Neural progenitor cell (in vitro differentiated cells): ENCODE measurements at places on chromosomes 7 and 10.

DNA sequence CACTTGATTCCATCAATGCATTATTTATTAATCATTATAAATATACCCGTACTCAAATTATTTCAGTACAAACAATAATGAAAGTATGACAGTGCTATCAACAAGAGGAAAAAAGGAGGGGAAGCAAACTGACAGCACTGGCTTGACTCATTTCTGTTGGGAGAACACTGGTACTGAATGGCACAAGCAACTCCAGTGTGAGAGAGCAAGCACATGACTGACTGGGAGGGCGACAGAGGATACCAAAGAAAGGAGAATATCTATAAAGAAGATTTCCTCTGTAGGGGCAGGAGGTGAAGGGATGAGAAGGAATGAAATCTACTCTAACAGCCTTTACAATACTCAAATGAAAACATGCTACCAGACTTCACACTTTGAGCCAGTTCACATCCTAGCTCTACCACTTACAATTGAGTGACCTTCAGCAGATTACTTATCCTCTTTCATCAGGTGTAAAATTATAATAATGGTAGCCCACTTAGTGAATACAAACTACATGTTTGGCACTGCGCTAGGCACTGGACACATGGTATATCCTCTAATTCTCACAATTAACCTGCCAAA, 1.5 kb downstream of the USP54 start:
- DNase-seq = no peak

DNA sequence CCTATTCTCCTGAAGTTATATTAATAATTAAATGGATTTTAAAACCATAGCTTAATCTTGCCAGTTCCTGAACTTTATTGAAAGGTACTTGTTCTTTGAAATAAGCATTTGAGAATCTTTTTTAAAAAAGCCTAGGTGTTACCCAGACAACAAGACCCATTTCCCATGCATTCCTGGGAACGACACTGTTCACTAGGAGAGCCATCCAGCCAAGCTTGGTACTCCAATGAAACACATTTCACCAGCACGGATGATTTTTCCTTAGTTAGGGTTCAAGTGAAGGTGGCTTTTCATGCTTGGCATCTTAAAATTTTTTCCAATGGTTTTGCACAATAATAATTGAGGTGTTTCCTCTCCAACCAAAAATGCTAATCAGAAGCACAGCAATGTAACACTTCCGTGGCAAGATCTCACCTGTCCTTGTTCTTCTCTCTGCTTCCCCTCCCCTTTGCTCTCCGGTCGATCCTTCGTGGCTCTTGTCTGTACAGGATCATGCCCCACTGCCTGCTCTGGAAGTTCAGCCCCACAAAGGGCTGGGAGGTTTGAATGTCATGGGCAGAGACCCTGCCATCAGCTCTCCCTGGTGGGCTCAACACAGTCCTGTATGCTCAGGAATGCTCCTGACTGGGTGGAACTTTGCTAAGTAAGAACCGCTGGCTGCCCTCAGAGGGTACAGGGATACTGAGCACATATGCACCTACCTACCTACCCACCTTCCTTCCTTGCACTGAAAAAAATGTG, 69.7 kb upstream of the AQP1 start:
- no peak for DNase-seq

DNA sequence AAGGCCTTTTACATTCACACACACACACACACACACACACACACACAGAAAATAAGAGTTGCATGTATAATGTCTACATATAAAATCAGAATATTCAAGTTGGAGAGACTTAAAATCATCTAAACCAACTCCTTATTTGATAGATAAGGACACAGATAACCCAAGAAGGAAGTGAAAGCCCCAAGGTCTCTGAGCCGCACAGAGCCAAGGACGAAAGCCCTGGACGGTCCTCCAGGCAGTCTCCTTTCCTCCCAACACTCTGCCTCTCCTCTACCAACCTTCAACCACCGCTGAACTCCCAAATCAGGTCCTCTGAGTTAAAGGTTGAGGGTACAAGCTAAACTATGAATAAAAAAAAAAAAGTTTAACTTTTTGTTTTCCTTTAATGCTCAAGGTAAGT, 28.2 kb downstream of the UBE2H start:
- DNase-seq = no peak

DNA sequence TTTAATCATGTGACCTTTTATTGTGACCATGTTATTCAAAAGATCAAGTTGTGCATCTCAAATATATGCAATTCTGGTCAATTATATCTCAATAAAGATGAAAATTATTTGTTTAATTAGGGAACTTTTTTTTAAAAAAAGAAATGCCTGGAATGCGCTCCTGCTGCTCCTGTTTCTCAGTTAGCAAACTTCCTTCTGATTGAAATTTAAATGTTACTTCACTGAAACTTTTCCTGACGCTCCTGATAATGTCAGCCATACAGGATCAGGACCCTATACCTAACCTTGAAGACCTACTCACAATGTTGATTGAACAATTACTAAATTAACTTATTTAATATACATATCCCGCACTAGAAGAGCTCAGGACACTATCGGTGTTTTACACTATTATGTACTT, 190.4 kb downstream of the MACC1 start:
- no peak for DNase-seq

DNA sequence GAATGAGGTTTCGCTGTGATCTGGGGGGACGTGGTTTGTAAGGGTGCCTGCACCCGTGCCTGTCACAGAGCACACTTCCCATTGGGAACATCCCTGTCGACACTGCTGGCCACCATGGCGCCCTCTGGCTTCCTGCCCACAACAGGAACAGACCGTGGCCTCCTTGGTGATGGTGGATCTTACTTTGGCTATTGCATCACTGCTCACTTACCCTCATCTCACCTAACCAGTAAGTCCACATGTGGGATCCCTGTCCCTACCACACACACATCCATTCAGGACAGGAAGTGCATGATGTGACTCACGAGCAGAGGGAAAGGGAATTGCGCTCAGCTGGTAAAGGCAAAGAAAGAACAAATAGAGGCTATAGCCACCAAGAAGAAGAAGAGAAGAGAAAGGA, 26.2 kb upstream of the SEC61G start:
- DNase-seq = no peak

GRCh38 chr7:80277434-80278427, 143.1 kb downstream of the GNAI1 start:
- no peak for DNase-seq

DNA sequence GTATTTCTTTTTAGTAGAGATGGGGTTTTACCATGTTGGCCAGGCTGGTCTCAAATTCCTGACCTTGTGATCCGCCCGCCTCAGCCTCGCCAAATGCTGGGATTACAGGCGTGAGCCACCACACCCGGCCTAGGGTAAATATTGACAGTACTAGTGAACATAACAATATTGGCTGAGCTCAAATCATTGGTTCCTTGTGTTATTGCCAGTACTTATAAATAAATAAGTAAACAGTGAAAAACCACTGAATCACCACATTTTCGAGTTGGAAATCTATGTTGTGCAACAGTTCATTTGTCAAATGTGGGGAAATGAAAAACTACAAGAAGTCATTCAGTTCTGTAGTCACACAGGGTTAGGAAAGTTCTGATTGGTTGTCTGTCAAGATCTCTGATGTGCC, 15.8 kb downstream of the RPP30 start:
- no peak for DNase-seq

- DNase-seq = no peak
Measured at GRCh38 chr7:37663693-37664092, 19.9 kb upstream of the GPR141 start.

- no peak for DNase-seq
Measured at GRCh38 chr7:130393101-130393561, 12.8 kb downstream of the CPA1 start.

GRCh38 chr10:76149602-76150138, 718.2 kb downstream of the LRMDA start:
- DNase-seq = no peak

DNA sequence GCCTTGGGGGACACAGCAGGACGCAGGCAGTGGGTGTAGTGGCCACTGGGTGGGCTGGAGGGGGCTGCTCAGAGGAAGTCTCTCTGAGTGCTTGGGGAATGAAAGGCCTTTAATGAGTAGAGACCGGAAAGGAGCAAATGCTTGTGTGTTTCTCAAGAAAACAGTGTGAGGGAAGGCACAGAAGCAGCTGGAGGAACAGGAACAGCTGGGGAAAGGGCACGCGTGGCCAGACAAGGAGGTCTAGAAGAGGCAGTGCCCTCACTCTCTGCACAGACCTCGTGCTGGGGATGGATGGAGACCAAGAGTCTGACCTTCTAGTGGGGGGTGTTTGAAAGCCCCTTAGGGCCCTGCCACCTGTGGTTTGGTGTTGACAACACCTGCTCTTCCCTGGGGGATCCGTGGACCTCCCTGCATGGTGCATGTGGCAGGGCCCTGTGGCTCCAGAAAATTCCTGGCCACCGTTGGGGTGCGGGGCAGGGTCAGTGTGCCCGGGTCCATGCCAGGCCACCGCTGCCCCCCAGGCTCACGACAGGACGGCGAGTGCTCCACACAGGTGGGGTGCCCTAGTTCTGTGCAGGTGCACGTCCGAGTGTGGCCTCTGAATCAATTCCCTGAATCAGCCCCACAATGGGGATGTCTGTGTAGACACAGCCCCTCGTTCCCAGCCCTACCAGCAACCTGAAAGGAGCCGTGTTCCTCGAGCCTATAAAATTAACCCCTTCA, 25.9 kb upstream of the FAM20C start:
- no peak for DNase-seq

DNA sequence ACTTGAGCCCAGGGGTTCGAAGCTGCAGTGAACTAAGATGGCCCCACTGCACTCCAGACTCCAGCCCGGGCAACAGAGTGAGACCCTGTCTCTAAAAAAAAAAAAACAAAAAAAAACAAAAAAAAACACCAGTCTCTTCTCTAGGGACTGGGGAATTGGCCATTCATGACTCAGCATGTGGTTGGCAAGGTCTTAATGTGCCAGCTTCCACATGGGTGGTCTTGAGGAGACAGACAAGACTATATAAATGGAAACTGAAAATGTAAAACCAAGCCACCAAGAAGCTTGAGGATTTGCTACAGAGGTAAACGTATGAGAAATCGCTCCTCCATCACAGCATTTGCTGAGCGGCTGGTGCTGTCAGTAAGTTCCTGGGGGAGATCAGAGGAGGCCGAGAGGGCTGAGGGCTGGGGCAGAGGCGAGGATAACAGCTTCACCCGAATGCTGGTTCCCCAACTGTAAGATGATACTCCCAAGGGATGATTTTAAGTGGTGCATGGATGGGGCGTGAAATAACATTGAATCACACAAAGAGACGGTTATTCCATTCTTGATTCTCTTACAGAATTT, 128.7 kb downstream of the C10orf105 start:
- no peak for DNase-seq

DNA sequence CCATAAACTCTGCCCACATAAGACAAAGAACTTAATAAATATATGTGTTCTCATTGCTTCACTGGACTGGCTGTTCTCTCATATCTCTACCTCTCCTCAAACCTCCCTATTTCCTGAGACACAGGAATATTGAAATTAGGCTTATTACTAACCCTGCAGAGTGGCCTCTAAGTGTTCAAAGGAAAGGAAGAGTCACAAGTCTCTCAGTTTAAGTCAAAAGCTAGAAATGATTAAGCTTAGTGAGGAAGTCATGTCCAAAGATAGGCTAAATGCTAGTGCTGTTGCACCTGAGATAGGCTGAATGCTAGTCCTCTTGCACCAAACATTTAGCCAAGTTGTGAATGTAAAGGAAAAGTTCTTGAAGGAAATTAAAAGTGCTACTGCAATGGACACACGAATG, 41.1 kb downstream of the GNAI1 start:
- no peak for DNase-seq

DNA sequence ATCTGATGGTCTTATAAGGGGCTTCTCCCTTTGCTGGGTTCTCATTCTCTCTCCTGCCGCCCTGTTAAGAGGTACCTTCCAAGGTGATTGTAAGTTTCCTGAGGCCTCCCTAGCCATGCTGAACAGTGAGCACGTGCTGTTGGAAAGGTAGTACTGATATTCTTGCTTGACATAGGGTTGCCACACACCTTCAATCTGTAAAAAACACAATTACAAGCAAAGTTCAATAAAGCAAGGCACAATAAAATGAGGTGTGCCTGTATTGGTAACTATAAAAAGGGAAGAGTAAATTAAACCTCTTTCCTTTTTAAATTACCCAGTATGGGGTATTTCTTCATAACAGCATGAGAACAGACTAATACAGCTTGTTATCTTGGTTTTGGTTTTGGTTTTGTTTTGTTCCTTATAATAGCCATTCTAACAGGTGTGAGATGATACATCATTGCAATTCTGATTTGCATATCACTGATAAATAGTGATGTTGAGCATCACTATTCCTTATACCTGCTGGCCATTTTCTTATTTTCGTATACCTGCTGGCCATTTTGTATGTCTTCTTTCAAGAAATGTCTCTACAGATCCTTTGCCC, 164.9 kb upstream of the TRIM24 start:
- no peak for DNase-seq

DNA sequence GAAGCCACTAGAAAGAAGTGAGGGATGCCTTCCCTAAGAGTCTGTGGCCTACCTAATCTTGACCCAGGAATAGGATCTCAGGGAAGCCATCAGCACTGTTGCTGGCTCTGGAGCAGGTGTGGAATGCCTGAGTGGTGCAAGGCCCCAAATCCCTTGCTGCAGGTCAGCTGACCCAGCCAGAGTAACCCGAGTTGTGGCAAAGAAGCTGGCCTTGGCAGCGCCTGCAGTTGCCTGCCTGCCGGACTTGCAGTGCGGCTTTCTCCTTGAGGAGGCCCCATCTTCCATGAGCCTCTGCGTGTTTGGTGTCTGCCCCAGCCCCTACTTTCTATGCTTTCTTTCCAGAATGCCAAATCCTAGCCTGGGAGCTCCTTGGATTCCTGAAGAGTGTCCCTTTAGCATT, 5.8 kb downstream of the KIAA1217 start:
- DNase-seq = no peak

- DNase-seq = no peak
Measured at GRCh38 chr7:98341106-98341505, 59.6 kb downstream of the BRI3 start.

DNA sequence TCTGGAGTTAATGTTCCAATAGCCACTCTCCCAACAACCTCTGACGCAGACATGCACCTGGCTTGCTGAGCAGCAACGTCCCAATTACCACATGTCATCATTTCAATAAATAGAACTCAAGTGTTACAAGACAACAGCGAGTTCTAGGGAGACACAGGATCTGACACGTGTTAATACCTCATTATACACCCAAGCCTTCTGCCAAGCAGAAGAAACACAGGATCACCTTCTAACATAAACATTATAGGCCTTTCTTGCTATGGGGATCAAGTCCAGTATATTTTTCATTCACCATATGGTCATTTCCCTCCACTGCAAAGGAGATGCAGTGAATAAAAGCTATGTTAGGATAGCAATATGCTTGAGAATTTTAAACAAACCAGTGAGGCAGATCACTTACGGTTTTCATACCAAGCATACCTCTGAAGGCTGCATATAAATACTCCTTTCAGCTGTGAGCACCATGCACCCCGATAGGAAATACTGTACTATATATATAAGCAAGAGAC, 74.2 kb downstream of the JAZF1 start:
- no peak for DNase-seq

GRCh38 chr10:29329420-29329819, 40.5 kb downstream of the LYZL1 start:
- no peak for DNase-seq
